ENCODE measurements at places on chromosomes 6 and 20. TPM values are rescaled to one million over a fixed set of nuclear protein-coding genes. Genes with fewer than 3 reads are reported as not detected.

GRCh38 chr6:137903274-137903932, 36.3 kb downstream of the TNFAIP3 start:
- DNase-seq = no peak

- no peak for DNase-seq
Observed at GRCh38 chr20:46931699-46932098, 37.1 kb downstream of the EYA2 start.

Gene PNPLA1
- 0.14 TPM for total RNA-seq

Gene ALDH5A1
- 4.8 TPM for total RNA-seq
